ENCODE measurements at places on chromosomes 4 and X.

DNA sequence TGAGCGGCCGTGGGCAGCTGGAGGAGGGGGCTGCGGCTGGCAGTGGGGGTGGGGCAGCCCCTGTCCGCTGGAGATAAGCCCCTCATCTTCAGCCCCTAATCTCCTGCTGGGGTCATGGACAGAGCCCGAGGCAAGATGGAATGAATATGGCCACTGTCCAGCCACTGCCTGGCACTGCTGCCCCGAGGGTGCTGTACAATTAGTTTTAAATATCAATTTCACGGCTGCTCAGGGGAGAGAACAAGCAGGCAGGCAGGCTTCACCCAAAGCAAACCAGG, 64.1 kb upstream of the NKX1-1 start:
- DNase-seq: no peak

DNA sequence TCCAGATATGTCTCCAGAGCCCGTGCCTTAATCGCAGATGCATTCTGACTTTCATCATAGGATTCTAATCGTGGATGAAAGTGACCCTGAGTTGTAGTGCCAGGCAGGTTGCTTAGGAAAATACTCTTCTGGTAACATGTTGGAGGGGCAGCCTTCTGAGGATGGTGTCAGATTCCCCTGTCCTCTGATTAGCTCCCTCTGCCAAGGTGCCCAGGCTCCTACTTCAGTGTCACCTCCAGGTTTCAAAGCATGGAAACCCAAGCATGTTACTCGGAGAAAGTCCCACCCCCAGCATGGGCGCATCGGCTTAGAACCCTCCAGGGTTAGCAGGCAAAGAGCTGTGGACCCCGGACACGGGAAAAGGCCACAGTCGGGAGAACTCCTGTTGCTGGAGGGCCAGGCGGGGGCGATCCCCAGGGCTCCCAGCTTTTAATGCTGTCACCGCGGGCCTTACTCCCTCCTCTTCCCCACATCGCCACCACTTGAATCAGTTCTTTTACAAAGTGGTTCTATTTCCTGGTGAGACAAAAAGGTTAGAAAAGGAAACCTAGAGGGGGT, 44.5 kb downstream of the TRIM2 start:
- no peak for DNase-seq

GRCh38 chr4:158861766-158862165, 92.9 kb downstream of the FNIP2 start:
- no peak for DNase-seq

- DNase-seq: peak; percentile 40
Measured at GRCh38 chr4:140637836-140638235, 69.1 kb upstream of the UCP1 start.

DNA sequence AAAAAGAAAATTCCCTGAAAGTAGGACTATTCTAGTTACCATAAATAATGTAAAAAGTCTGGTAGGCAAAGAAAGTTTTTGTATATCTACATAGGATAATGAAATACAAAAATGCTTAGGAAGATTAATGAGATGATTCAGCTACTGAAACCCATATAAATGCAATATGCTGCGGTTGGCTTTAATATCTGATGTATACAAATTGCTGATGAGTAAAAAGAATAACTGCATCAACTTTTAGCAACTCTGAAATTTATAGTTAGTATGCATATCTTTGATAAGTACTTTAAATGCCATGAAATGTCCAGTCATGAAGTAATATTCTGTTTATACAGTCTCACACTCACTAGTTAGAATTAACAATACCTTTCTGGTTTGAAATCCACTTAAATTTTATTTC, 404.8 kb downstream of the TLL1 start:
- no peak for DNase-seq

DNA sequence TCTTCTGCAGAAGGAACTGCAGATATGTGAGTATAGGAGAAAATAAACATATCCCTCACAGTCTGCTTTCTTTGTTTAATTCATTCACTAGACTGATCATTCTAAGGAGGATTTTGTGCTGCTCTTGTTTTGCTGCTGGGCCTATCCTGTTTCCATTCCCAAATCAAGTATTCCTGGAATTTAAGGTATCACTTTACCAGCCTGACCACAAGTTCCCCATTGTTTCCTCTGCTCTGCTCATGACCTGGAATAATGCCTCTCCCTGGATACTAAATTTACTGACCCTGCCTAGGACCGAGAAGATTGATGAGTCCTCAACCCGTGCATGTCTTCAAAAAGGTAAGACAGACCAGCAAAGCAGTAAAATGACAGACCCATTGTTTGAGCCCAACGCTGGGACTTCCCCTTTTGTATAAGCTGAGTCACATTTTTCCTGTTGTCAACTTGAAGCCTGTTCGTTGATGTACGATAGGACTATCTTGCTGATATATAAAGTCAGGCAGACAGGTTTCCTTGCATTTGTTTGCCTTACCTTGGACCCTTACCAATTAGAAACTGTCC, 85.5 kb upstream of the TET2 start:
- no peak for DNase-seq

- peak; percentile 78 for DNase-seq
Measured at GRCh38 chrX:17374619-17375366, at the start of gene NHS. TSS of gene NHS (plus strand) at chrX:17375200. CDS start at chrX:17375758, 558 bp downstream.

DNA sequence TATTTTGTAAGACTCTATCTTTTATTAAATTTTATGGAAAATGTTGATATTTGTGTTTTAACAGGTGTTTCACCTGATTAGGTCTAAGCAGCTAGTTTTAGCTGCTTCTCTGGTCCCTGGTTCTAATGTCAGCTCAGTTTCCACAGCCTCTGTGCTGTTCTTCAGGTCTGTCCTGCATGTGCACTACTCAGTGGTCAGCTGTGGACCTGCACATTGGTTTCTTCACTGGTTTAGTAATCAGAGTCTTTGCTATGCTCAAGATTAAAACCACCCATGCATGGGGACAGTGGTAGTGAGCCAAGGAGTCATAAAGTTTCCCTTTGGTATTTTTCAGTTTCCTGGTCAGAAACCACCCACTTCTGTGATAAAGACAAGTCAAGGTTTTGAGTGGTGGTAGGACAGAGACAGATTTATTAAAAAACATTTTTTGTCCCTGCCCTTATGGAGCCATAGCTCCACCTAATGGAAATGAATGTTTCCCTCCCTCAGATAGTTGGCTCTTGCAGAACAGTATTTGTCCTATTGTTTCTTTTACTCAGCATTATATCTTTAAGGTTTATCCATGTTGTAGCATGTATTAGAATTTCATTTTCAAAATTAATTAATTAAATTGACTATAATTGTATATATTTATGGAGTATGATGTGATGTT, 36.8 kb upstream of the VBP1 start:
- no peak for DNase-seq

GRCh38 chr4:1451106-1451751, 45.0 kb upstream of the NKX1-1 start:
- no peak for DNase-seq

DNA sequence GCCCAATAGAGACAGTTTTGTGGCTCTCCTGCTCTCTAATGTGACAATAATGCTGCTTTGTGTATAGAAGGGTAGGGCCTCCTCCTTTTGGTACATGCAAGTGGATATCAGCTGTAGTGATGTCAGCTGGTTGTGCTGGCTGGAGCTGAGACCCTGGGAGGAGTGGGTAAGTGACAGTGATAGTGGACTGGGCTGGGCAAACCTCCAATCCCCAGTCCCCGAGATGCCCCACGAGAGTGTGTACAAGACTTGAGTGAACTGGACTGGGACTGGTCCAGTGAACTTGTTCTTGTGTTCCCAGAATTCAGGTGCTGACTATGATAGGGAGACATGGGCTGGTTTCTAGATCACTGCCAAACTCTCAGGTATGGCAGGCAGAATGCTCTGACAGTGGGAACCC, 583.6 kb upstream of the PCDH10 start:
- DNase-seq: no peak

DNA sequence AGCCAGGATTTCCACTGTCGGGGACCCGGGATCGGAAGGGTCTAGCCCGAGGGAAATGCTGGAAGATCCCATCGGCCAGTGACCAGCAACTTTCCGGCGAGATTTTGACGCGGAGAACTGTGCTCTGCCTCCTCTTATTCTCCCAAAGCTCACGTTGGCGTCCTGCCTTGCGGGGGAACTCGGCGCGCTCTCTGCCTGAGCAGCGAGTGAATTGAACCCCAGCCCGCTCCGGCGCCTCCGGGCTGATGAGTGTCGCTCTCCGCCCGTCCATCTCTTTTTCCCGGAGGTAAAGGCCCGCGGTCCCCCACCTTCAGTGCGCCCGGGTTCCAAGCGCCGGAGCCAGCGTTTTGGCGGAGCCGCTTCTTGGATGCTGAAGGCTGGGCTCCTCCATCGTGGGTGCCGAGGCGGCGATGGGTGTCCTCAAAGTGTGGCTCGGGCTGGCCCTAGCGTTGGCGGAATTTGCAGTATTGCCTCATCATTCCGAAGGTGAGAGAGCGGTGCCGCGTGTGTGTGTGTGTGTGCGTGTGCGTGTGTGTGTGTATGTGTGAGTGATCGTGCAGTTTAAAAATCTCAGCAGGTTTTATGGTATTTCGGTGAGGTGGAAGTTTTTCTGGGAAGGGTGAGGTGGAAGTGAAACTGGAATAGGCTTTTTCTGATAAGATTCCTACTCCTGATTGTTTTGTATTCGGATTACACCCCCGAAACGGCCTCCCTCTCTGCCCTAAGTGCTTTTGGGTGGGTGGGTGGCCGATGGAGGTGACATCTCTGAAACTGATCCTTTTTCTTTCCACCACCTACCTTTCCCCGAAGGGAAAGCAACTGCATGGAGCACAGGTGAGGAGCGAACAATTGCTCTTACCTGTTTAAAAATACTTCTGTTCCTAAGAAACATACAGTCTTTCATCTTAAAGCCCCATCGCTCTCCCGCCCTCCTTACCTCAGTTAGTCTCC, 752 bp downstream of the FRAS1 start:
- DNase-seq: peak; percentile 33

GRCh38 chr4:90069151-90069550, 58.0 kb upstream of the CCSER1 start:
- no peak for DNase-seq

GRCh38 chr4:90030202-90030601, 97.0 kb upstream of the CCSER1 start:
- no peak for DNase-seq

DNA sequence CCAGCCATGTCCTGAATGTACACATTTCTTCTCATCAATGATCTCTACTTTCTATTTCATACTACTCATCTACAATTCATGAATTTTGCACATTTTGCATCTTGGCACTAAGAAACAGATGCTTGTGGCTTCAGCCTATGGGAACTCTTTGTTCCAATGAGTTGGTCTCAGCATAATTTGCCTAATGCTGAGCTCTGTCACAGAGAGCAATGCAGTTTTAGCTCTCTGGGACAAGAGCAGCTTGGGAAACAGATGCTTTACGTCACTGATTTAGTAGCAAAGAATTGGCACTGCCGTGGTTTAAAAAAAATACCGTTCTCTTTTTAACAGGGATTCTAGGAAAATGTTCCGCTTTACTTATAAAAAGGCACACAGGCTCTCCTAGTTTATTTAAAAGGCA, 162.4 kb downstream of the WDFY3 start:
- DNase-seq: peak; percentile 4

- no peak for DNase-seq
Measured at GRCh38 chrX:78513971-78514738, 145.0 kb downstream of the RTL3 start.

- DNase-seq: no peak
Measured at GRCh38 chr4:105950701-105951100, 55.4 kb downstream of the NPNT start.

GRCh38 chr4:78748381-78748780, 27.8 kb upstream of the BMP2K start:
- no peak for DNase-seq

- DNase-seq: no peak
Measured at GRCh38 chrX:19805046-19805690, 82.2 kb downstream of the SH3KBP1 start.

GRCh38 chr4:151055539-151055938, 40.5 kb upstream of the LRBA start:
- no peak for DNase-seq

DNA sequence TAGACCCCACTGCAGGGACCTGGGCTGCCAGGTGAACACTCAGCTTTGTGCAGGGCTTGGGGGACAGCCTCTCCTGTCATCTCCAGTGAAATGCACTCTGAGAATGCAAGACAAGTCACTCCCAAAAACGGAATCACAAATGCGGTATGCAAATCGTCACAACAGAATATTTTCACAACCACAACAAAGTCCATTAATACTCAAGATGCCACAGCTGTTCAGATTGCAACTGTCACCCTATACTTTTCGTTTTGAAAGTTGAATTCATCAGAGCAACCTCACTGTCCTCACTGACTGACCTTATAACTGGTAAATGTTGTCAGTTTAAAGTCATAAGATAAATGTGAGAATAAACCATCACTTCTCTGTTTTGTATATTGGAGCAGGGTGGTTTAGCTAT, 16.6 kb downstream of the JAKMIP1 start:
- no peak for DNase-seq

- no peak for DNase-seq
Measured at GRCh38 chrX:78979789-78980464, 34.7 kb downstream of the P2RY10 start.

DNA sequence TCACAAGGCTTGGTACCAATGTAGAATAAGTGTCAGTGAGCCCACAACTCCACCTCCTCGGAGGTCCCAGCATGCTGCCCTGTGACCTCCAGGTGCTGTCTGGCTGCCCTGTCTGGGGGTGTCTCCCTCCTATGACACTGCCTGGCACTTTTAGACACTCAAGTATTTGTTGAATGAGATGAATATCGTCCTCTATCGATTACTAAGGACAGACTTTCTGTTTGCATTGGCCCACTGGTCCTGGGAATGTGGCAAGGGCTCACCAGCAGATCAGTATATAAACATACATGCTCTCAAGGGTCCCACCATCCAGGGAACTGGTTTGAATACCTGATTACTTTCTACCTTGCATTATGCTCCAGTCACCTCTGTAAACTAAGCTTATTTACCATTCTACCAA, 333.0 kb downstream of the NR3C2 start:
- no peak for DNase-seq

DNA sequence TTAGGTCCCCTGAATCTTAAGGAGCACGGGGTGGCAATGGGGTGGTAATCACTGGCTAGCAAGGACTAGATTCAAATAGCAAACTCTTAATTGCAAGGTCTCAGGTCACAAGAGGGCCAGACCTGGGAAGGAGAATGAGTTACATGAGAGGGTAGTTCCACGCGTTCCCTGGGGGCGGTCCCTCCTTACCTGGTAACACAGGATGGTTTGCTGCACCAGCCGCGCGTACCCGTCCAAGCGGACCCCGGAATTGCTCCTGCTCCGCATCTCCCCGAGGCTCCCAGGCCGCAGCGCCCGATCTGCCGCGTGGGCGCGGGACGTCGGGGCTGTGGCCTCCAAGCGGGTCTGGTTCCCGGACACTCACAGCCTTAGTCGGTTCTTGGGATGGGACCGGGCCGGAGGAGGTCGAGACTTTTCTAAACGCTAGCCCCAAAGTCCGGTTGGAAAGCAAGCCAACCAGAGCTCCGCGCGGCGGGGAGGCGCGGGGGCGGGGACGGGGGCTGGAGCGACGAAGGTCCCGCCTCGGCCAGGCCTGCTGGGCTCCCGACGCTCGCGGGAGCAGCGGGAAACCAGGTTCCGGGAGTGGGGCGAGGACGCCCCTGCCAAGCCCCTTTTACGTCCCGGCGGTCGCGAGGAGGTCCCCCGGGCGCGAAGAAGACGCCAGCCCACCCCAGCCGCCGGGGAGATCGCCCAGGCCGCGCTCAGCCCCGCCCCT, at the start of gene PHKA2:
Gene PHKA2 (minus strand): TSS at position 449 of the 715 bp plus-strand sequence. CDS start 182 bp downstream, at position 267.
- peak; percentile 55 for DNase-seq

GRCh38 chr4:141768954-141769353, 132.6 kb downstream of the IL15 start:
- DNase-seq: peak; percentile 55

GRCh38 chr4:675980-676870, 1.9 kb downstream of the MYL5 start:
- no peak for DNase-seq

GRCh38 chr4:82629238-82630000, 67.6 kb upstream of the TMEM150C start:
- DNase-seq: no peak

Data from AG08395 (cell line).